ENCODE measurements at places on chromosomes 2 and 18.

GRCh38 chr2:20612925-20613916 lies 37.7 kb downstream of the HS1BP3 start:
- DNase-seq, result no peak

- DNase-seq, result no peak
Measured at GRCh38 chr2:44433895-44434294, 72.1 kb downstream of the CAMKMT start.

DNA sequence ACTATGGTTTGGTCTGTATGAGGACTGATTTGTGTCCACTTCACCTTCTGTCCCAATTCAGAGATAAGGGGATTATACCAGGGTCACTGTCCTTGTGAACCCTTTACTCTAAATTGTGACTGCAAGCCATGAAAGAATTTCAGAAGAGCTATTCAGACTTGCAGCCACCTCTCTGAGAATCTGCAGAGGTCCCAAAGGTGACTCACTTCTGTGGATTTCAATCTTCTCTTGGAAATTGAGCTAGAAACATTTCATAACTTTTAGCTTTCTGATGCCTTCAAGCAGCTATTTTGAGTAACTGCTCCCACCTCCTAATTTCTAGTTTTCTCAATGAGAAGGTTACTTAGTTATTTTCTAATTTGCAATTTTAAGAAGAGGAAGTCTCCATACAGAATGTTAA lies 1242.4 kb upstream of the ACVR2A start:
- no peak for DNase-seq

DNA sequence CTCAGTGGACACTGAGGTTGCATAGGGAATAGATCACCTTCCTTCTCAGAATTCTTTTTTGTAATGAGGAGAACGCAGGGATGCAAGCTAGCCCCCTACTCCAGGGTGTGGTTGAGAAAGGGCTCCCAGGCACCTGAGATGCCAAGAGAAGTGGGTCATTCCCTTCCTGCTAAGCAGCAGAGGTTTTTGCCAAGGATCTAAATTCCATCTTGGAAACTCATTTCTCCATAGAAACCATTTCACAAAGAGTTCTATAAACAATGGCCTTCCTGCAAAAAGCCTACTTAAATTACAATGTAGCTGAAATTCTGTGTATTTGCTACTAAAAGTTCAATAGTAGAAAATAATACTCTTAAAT lies 3.7 kb upstream of the PPP3R1 start:
- no peak for DNase-seq

GRCh38 chr2:36352701-36353100 lies 2.9 kb upstream of the CRIM1 start:
- no peak for DNase-seq

- DNase-seq, result no peak
Measured at GRCh38 chr2:213806125-213806726, 522.0 kb downstream of the SPAG16 start.

DNA sequence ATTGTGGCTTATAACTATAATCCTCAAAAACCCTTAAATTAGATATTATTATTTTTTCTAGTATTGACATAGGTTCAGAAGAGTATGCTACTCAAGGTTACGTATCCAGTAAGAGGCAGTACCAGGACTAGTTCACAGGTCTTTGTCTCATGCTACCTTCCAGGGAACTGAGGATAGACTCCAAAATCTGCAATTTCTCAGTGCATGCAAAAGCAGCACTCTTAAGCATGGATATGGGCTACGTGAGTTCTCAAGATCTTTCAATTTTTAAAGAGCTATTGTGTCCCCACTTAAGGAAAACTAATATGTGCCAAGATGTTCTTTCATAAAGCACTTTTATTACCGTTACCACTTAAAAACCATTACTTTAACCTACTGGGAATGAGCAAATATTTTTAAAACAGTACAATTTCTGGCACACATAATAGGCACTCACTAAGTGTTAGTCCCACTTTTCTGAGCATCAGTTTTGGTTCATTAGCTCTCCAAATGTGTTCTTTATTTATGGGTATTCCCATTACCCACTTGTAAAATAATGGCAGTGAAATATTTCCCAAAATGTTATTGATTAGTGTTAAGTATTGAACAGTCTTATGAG lies 113.8 kb upstream of the TTN start:
- no peak for DNase-seq

- peak; percentile 71 for DNase-seq
Measured at GRCh38 chr2:205531072-205531471, 151.2 kb upstream of the NRP2 start.

- DNase-seq, result peak; percentile 56
Measured at GRCh38 chr2:106065268-106065982, 128.7 kb downstream of the UXS1 start.

- no peak for DNase-seq
Measured at GRCh38 chr2:52238782-52239181, 1206.8 kb upstream of the NRXN1 start.

- no peak for DNase-seq
Measured at GRCh38 chr2:69241664-69242514, 145.1 kb downstream of the GFPT1 start.

DNA sequence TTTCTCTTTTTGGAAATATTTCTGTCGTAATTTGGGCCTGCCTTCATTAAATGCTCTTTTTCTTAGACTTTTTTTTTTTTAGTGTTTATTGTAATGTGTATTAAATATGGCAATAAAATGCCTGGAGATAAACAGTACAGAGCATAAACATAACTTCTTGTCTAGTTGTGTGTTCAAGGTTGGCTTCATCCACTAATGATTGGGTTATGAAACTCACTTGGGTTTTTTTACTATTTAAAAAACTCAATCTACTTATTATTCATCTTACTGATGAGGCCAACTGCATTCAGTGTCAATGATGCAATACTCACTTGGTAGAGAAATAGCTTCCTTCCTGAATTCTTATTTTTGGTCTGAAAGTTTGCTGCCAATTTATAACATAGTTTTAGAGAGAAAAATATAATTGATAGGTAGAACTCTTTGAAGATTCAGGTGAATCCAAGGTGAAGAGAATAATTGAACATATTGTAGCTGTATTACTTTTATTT lies 144.2 kb upstream of the NABP1 start:
- DNase-seq, result no peak

GRCh38 chr2:43478412-43479086 lies 117.3 kb downstream of the THADA start:
- no peak for DNase-seq

DNA sequence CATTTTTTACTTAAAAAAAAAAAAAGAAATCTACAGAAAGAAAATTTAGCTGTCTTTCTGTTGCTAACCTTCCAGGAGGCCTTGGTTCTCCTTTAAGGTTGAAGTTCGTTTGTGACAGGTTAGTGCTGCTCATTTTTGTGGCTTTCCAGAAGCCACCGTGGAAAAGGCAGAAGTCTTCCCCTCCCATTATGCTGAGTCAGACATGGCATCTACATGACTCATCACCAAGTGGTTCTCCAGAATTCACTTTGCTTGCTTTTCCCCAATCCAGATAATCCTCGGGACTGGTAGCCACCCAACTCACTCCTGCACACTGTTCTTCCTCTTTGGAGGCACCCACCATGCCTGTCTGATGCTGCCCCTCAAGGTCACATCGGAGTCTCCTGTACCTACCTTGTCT lies 228.7 kb downstream of the PIK3C3 start:
- DNase-seq, result no peak

- peak; percentile 55 for DNase-seq
Measured at GRCh38 chr2:172806493-172806892, 70.8 kb downstream of the RAPGEF4 start.

DNA sequence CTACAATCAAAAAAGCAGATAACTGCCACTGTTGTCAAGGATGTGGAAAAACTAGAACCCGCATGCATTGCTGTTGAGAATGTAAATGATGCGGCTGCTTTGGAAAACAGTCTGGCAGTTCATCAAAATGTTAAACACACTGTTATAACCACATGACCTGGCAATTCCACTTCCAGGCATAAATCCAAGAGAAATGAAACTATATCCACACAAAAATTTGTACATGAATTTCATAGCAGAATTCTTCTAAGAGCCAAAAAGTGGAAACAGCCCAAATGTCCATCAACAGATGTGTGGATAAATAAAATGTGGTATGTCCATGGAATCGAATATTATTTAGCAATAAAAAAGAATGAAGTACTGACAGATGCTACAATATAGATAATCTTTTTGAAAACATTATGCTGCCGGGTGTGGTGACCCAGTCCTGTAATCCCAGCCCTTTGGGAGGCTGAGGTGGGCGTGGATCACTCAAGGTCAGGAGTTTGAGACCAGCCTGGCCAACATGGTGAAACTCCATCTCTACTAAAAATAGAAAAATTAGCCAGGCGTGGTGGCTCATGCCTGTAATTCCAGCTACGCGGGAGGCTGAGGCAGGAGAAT lies 32.0 kb downstream of the ERCC3 start:
- no peak for DNase-seq

DNA sequence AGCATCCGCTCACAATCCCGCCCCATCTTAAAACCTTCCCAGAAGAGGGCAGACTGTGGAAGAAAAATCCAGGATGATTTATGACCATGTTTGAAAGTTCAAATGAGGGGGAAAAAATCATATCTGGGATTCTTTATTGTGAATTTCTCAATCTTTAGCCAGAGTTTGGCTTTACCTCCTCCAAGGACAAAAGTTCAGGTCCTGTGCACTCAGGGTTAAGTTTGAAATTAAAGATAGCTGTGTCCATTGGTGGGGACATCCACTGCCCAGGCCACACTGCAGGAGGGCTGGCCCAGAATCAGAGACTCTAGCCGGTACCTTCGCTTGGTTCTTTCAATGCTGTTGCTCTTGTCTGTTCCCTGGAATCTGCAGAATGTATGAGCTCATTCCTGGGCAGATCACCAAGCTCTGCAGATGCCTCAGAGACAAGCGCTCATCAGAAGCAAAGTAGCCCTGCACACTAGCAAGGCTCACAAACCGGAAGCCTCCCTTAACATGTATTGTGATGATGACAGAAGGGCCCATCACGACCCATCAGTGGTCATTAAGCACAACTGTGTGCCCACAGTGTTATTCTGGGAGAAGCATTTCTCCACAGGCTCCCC lies 375.3 kb upstream of the KLHL29 start:
- DNase-seq, result no peak

- DNase-seq, result no peak
Measured at GRCh38 chr2:138428710-138429440, 72.7 kb upstream of the SPOPL start.

DNA sequence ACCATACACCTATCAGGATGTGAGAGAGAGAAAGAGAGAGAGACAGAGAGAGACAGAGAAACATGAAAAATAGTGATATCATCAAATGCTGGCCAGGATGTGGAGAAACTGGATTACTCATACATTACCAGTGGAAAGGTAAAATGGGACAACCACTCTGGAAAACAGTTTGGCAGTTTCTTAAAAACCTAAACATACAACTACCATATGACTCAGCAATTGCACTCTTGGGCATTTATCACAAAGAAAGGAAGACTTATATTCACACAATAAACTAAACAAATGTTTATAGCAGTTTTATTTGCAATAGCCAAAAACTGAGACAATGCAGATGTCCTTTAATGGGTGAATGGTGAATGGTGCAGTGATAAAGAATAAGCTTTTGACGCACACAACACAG lies 29.1 kb downstream of the SLC4A3 start:
- DNase-seq, result no peak

- DNase-seq, result peak; percentile 73
Measured at GRCh38 chr2:37832590-37833197, 92.4 kb upstream of the RMDN2 start.

GRCh38 chr2:62221141-62221540 lies 25.2 kb downstream of the B3GNT2 start:
- DNase-seq, result no peak

- no peak for DNase-seq
Measured at GRCh38 chr2:88866756-88867155, 175.3 kb downstream of the RPIA start.

- peak; percentile 14 for DNase-seq
Measured at GRCh38 chr2:208608122-208608835, 201.7 kb downstream of the PTH2R start.

- DNase-seq, result no peak
Measured at GRCh38 chr2:172926785-172927640, 148.6 kb upstream of the MAP3K20 start.

DNA sequence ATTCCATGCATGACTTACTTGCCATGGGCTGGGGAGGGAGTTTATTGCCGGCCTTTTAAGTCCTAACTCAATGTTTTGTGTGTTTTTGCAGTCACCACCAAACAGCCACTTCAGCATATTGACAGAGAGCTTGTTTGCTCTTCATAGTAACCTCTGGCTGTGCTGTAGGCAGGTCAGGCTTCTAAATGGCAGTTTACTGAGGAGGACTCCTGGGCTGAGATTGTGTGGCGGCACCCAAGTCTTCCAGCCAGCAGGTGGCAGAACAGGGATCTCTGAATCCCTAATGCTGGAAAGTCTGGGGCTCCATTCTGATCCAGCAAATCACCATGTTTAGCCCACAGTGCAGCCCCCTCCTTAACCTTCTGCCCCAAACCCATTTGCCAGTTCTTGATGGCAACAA lies 121.2 kb downstream of the CAPN13 start:
- DNase-seq, result no peak

GRCh38 chr2:167335541-167335992 lies 447.3 kb downstream of the XIRP2 start:
- no peak for DNase-seq

- DNase-seq, result peak; percentile 50
Measured at GRCh38 chr2:133557614-133558013, 10.6 kb downstream of the NCKAP5 start.

GRCh38 chr2:222965555-222965954 lies 86.4 kb upstream of the KCNE4 start:
- DNase-seq, result no peak

- peak; percentile 51 for DNase-seq
Measured at GRCh38 chr2:137190411-137191195, 425.3 kb downstream of the THSD7B start.

Data from retina (tissue), 1 donor.